Vagina (tissue), 2 donors: ENCODE measurements at places on chromosomes 13 and 19. TPM values are rescaled to one million over a fixed set of nuclear protein-coding genes. Genes with fewer than 3 reads are reported as not detected.

DNA sequence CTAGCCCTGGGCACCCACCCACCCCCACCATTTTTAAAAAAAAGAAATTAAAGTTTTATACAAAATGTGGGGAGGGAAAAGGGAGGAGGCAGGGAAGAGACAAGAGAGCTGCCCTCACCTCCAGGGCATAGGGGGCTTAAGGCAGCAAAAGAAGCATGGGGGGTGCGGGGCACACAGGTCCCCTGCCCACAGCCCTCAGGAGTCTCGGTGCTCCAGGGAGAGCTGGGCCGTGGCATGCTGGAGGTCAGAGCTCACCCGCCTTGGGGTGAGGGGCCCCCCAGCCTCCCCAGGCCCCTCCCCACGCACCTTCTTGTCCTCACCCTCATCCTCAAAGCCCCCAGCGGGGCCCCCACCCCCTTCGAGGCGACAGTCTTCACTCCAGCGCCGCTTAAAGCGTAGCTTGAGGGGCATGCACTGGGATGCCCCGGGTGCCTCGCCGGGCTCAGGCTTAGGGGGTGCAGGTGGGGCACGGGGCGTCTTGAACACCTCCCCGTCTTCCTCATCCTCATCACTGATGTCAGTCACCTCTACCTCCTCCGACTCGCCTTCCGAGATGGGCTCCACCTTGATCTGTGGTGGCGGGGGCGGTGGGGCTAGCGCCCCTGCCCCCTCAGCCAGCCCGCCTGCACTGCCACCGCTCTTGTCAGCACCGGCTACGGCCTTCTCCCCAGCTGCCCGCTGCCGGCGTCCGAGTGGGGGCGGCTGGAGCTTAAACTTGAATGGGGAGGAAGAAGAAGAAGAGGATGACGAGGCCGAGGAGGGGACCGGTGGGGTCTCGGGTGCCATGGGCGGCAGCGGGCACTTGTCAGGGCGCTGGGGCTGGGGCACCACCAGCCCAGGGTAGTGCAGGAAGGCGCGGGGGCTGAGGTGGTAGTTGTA is 6.1 kb upstream of the GSK3A start:
- peaks cover 64% of the 10 kb centered on the region for H3K4me1 ChIP-seq
- no peaks in the 10 kb centered on the region for H3K36me3 ChIP-seq
- no peak for DNase-seq
- H3K27ac ChIP-seq = no peak overlapping the region
- no peaks in the 10 kb centered on the region for H3K27me3 ChIP-seq

- no peak for DNase-seq
- no peaks in the 10 kb centered on the region for H3K4me1 ChIP-seq
- H3K4me3 ChIP-seq = no peak overlapping the region
- H3K27ac ChIP-seq = no peak overlapping the region
Measured at GRCh38 chr13:113638806-113639205, 19.2 kb downstream of the ATP4B start.

- H3K36me3 ChIP-seq = no peaks in the 10 kb centered on the region
- no peaks in the 10 kb centered on the region for H3K4me1 ChIP-seq
- H3K27me3 ChIP-seq = no peaks in the 10 kb centered on the region
- no peak overlapping the region for H3K4me3 ChIP-seq
- no peak for DNase-seq
Measured at GRCh38 chr13:113669755-113670341, 2.8 kb downstream of the GRK1 start.

GRCh38 chr19:44303320-44303719 is 1.5 kb downstream of the ZNF235 start:
- H3K4me1 ChIP-seq = peaks cover 17% of the 10 kb centered on the region
- H3K4me3 ChIP-seq = no peak overlapping the region
- no peak overlapping the region for H3K27ac ChIP-seq

The FGF21 gene
- total RNA-seq = not detected
